ENCODE measurements at places on chromosomes 3 and 15.

DNA sequence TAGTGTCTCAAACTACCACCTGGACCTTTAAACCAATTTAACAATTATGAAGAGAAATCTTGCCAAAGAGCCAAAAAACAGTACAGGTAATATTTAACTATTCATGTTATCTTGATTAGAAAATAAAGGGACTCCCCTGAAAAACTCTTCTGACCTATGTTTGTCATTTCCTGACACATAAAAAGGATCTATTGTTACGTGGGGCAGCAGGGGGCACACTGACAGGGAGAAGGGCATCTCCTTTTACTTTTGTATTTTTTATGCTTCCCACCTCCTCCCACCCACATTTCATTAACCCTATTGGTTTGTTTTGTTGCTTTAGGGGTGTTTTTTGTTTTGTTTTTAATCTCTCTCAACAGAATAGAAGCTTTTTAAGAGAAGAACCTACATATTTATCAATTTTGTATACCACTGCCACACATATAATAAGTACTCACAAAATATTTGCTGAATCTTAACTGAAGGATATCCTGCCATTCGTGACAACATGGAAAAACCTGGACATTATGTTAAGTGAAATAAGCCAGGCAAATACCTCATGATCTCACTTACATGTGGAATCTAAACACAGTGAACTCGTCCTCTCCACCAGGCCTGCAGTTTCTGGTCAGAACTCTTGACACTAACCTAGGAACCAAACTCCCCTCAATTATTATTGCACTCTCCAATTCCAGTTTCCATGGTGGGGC, 17.7 kb downstream of the STAG1 start:
- DNase-seq: no peak

DNA sequence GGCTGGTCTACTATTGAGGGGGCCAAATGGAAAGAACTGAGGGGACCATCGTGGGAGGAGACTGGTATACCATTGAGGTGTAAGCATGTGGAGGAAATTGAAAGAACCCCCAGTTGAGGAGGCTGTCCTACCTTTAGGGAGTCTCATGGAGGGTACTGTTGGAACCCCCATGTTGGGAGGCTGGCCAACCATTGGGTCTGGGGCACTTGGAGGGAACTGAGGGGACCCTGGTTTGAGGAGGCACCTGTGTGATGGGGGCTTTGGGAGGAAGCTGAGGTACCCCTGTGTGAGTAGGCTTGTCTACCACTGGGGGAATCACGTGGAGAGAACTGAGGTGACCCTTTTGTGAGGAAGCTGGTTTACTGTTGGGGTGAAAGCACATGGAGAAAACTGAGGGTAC, 157.5 kb downstream of the FBLN2 start:
- DNase-seq: peak; percentile 3

GRCh38 chr3:17329927-17330326, 412.5 kb downstream of the TBC1D5 start:
- DNase-seq: no peak

GRCh38 chr3:159824333-159824732, 164.3 kb upstream of the IL12A start:
- no peak for DNase-seq

DNA sequence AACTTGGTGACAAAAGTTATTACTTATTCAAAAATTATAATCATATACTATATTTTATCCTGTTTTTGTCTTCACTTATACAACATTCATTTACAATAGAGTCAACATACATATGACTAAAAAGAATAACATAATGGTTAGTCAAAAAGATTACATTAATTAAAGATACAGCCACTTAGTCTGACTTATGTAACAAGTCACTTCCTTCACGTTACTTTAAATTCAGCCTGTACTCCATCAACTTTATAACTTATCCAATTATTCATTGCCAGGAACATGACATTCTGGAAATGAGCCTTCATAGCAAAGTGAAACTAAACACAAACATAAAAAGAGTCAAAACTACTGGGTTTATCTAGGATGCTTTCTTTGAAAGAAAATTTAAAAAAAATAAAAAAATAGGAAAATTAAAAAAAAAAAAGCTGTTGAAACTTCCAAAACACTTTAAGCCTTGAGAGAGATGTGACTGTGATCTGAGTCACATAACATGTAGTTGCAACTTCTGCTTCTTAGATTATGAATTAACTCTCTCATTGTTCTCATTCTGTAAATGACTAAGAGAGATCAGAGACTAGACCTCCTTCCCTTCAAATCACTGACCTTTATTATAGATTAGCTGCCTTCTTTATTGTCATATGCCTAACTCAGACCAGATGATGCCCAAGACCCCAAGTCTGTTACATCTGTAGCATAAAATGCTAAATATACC, 107.8 kb downstream of the MYRIP start:
- no peak for DNase-seq

DNA sequence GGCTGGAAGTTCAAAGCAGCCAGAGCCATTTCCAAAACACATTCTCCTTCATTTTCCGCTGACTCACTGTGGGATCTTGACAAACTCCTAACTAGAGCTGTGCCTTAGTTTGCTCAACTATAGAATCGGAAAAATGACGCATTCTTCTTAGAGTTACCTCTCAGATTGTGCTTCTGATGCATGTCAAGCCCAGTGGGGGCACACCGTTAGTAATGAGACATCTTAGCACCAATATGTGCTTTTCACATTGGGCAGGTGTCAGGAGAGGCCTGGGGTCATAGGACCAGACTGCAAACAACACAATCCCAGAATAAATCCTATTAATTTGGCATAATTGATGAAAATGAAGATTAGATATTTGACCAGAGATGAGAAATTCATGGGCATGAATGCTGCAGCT, 71.3 kb upstream of the UBE3A start:
- DNase-seq: no peak

- no peak for DNase-seq
These were observed 5.9 kb downstream of the FLNB start for GRCh38 chr3:58013973-58014649.

DNA sequence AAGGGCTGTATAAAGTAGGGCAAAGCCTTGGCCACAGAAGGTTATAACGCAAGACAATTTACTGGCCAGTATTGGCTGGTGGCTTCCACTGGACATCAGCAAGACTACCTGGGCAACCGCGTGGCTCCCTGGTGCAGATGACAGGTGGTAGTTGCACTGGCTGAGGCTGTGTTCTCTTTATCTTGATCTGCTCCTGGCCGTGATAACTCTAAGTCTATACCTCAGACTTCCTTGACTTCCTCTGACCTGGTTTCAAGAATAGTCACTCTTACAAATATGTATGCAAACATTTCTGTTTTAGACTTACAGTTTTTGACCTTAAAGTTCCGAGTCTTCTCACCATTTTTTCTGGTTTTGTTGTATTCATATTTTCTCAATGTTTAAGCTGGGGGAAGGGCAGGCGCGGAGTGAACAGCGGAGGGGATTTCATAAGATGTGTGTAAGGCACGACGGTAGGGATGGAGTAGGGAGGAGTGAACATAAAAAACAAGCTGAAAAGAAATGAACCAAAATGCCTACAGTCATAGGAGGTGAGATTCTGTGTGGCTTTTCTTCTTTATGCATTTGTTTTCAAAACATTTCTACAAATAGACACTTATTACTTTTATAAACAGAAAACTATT, 15.2 kb upstream of the TMEM212 start:
- DNase-seq: no peak

DNA sequence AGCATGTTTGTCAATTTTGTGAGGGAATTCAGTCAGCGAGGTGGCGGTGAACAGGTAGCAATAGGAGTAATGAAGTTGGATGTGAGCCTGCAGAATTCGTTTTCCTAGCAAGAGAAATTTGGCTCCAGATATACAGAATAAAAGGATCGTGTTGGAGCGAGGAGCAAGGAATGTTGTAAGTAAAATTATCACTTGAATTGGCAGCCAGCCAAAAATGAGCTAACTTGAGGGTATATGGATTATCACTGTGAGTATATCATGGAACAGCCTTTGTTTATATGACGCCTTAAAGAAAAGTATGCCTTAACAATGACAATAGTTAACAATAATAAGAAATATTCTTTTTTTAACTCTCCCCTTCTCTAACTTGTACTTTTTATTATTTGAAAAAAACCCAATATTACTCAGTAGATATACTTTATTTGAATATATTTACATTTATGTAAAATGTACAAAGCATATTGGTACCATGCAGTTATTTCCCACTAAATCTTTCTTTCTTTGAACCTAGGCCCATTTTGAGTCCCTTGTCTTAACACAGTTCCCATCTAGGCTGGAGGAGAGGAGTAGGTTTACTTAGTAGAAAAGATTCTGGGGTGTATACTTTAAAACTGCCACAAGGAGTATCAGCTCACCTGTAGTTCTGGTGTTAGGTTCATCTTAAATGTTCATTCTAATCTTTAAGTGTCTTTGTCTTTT, 29.3 kb downstream of the EPHA6 start:
- DNase-seq: no peak

GRCh38 chr15:57911247-57911646, 154.3 kb downstream of the ALDH1A2 start:
- DNase-seq: no peak

- no peak for DNase-seq
These were observed 102.9 kb downstream of the FNDC3B start for GRCh38 chr3:172142051-172142863.

DNA sequence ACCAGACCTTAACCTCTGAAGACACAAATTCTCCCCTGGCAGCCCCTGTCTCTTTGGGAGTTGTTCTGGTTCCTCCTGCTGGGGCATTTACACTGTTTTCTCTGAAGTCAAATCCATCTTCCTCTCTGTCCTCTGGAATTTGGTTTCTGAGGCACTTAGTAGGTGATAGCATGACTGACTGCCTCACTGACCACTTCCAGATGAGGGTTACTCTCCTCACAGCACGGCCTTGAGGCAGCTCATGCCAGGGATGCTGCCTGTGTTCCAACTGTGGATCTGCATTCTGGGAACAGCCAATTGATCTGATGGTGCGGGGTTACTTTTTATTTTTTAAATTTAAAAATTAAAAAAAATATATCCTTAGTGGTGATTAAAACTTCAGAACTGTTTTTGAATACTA, 140.9 kb upstream of the ROPN1 start:
- DNase-seq: no peak

- no peak for DNase-seq
These were observed 8.7 kb upstream of the CAMK1 start for GRCh38 chr3:9778143-9779074.

- DNase-seq: no peak
These were observed 66.0 kb downstream of the VPS13C start for GRCh38 chr15:61994216-61994615.

DNA sequence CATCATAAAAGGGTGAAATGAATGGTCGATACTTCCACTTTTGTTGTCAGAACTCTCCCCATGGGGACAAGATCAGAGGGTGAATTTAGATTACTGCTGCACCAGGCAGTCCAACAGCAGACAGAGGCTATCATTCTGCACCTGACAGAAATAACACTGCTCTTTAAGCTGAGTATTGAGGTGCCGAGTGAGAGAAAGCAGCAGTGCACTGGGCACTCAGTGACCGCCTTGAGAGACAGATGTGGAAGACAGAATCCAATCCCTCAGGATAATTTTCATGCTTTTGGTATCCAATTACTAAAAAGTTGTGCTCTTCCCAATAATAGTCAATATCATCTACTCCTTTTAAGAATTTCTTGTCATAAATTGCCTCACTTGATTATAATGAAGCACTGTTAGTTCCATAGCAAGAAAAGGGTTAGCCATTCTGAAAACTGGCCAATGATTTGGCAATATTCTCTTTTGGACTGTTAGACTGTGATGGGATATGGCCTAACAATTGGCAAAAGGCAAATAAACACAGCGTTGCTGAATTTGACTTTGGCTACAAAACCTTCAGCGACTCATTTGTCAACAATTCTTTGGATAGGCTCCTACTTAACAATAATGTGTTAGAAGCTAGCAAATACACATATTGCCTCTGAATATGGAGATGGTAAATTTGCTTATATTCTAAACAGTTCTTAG, 5.5 kb downstream of the FGF7 start:
- DNase-seq: no peak

- DNase-seq: peak; percentile 63
These were observed at the start of gene ETFA for GRCh38 chr15:76311100-76311953. TSS of gene ETFA (minus strand) at chr15:76311469. CDS start at chr15:76311388, 81 bp downstream.

DNA sequence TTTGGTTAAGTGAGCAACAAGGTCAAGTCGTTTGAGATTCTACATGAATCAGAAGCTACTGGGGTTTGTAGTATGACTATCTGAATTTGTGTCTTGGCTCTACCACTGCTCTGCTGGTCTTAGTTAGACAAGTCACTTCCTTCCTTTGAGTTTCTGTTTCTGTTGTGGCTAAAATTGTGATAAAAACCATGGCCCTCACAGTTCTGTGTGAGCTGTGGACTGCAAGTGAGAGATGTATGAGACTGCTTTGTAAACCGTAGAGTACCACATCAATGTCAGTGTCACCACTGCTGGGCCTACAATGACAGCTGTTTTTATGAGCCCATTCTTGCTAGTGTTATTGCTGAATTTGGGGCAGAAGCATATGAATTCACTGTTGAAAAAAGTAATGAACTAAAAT, 32.7 kb downstream of the RARB start:
- DNase-seq: no peak

DNA sequence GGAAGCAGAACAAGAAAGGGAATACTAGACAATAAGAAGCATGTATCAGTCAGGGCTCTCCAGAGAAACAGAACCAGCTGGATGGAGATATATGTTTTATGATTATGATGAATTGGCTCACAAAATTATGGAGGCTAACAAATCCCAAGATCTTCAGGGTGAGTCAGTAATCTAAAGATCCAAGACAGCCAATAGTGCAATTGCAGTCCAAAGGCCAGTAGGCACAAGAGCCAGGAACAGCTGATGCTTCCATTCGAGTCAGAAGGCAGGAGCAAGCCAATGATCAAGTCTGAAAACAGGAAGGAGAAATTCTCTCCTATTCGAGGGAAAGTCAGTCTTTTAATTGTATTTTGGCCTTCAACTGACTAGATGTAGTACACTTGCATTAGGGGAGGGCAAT, 164.9 kb upstream of the ST8SIA2 start:
- DNase-seq: no peak

DNA sequence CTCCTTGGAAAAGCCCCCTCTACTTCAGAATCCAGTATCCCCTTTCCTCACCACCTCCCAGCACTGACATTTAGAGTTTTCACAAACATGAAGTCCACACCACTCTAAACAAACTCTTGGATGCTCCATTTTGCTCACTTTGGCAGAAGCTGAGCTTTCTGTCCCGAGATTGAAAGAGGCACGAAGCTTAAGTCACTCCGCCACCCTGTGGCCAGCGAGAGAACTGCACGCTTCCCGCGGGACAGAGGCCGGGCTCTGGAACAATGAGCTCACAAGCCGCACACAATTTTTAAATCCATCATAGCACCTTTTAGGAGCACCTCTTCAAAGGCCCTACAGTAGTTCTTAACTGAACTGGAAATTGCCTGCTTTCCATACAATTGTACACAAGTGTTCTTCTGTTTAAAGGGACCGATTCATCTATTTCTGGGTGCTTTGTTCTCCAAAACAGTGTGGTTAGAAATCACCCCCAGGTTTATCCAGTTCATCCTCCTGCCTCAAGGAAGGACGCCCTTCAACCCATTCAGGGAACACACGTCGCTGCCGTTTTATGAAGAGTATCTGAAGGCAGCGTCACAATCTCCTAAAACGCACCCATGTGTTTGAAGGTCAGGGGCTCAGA, 226.1 kb downstream of the VPS13C start:
- peak; percentile 62 for DNase-seq

- no peak for DNase-seq
These were observed 11.9 kb upstream of the CLASP2 start for GRCh38 chr3:33729993-33730392.

GRCh38 chr15:39837454-39837853, 54.8 kb upstream of the FSIP1 start:
- DNase-seq: no peak
